Urothelium cell line (cell line): ENCODE measurements at places on chromosomes 7 and 10.
A peak's percentile ranks its signal among the peaks of the same experiment; 100 is the strongest.

DNA sequence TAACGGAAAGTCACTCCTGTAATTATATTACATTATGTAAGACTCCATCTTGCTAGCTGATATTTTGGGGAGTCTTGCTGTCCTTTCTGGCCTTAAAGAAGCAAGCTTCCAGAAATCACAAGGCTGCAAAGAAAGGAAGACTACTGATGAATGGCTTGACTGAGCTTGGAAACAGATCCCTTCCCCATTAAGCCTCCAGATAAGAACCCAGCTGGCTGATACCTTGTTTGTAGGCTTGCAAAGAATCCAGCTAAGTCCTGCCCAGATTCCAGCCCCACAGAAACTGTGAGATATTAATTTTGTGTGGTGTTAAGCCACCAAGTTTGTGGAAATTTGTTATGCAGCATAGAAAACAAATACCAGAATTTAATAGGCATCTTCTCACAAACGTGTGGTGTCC, 49.9 kb upstream of the TMEM106B start:
- no peak for DNase-seq

- DNase-seq, result no peak
Observed at GRCh38 chr10:65894961-65895360, 1030.9 kb upstream of the LRRTM3 start.

DNA sequence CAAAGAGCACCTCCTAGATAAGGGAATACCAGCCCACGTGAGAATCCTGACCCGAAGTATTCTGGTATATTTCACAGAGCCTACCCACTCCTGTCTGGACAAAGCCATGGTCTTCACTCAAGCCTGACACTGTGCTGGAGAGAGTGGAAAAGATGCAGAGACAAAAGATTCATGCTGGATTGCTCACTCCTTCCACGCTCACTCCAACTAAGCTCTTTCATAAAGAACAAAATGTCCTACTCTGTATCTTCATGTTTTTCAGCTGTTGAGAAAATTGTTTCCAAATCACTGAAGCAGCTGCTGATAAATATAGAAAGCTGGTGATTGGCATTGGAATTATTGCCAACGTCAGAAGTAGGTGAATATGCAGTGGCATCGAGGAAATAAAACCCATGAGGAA, 106.0 kb downstream of the ABLIM1 start:
- no peak for DNase-seq

- DNase-seq, result no peak
Observed at GRCh38 chr10:113148901-113149300, 198.9 kb downstream of the TCF7L2 start.

DNA sequence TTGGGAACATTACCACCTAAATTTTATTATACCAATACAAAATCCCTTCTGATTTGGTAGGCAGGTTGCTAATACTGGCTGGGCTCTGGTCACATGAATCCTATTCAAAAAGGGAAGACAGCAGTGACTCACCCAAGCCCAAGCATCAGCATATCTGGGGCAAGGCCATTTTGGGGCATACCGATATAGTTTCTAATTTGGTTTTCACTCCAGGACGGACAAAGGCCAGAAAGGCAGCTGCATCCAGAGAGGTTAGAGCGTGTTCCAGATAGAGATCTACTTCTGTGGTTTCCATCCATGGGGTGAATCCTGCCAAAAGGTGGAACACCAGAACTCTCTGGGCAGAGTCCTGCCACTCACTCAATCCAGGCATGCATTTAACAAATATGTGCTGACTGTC, 335.8 kb downstream of the ELMO1 start:
- DNase-seq, result no peak

GRCh38 chr7:119761776-119762175, 511.2 kb upstream of the KCND2 start:
- DNase-seq, result no peak

DNA sequence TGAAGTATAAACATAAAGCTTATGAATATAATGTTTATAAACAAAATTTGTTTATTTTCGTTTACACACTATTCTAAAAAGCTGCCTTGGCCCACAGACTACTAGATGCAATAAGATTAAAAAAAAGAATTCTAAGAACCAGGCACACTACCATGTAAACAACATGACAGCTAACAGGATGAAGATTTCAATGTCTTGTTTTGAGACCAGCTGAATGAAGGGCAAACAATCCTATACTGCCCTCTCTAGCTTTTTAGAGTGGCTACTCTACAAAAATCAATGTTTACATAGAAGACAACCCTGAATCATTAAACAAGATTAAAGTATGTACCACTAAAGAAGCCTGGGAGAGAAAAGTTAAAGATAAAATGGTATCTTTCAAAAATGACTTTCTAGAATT, 38.6 kb downstream of the SLC25A40 start:
- no peak for DNase-seq

DNA sequence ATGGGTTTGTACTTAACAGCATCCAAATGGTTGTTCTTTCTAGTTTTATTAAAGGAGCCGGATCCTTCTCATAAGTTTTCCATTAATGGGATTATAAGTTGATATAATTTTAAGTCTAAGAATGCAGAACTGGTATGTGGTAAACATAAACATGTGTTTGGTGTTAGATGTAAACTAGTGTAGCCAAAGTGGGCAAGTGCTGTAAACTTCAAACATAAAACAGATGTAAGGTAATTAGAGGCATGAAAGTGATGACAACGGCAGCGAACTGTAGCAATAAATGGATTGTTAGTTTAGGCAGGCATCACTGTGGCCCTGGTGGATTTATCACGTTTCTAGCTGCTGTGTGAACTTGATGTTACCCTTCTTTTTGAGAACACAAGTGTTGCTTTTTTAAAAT, 37.9 kb downstream of the BAMBI start:
- DNase-seq, result no peak

DNA sequence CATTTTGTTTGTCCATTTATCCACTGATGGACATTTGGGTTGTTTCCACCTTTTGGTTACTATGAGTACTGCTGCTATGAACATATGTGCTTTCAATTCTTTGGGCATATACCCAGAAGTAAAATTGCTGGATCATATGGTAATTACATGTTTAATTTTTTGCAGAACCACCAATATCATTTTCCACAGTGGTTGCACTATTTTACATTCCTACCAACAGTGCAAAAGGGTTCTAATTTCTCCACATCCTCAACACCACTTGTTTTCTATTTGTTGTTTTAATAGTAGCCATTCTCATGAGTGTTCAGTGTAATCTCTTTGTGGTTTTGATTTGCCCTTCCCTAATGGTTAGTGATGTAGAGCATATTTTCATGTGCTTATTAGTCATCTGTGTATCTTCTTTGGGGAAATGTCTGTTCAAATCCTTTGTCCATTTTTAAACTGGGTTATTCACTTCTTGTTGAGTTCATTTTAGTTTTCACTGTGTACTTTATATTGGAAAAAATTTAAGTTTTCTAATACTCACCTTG, 101.9 kb downstream of the HIBADH start:
- DNase-seq, result no peak

GRCh38 chr10:10094691-10095090, 923.0 kb upstream of the CELF2 start:
- no peak for DNase-seq

GRCh38 chr7:7242899-7243298, 60.6 kb downstream of the C1GALT1 start:
- DNase-seq, result no peak

DNA sequence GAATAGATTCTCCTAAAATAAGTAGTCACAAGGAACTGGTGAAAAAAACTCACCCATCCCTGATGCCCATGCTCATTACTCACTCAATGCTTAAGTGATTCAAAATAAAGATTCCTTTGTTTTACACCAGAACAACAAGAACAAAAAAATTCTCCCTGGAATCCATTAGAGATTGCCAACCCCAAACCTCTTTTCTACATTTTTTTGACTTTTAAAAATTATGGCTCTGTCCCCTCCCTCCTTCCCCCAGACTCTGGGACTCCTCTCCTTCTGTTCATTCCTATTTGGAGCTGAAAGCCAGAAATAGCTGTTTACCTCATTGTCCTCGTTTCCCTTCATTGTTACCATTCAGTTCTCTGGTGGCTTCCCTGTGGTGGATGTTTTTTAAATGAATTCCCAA, 63.2 kb upstream of the FHIP2A start:
- no peak for DNase-seq

- DNase-seq, result peak; percentile 37
Observed at GRCh38 chr7:94276795-94277194, 117.9 kb upstream of the COL1A2 start.

GRCh38 chr7:92880212-92881090, 44.1 kb upstream of the CDK6 start:
- DNase-seq, result peak; percentile 16

DNA sequence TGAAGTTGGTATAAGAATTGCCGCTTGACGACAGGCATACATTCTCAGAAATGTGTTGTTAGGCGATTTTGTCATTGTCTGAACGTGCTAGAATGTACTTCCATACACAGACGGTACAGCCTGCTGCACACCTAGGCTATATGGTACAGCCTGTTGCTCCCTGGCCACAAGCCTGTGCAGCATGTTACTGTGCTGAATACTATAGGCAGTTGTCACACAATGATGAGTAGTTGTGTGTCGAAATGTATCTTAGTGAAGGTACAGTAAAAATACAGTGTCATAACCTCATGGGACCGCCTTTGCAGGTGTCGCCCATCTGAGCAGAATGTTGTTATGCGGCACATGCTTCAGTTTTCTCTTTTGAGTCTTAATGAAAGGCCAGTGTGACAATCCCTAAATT, 66.5 kb downstream of the SHH start:
- no peak for DNase-seq

- DNase-seq, result no peak
Observed at GRCh38 chr7:131925636-131926035, 369.2 kb upstream of the PODXL start.

DNA sequence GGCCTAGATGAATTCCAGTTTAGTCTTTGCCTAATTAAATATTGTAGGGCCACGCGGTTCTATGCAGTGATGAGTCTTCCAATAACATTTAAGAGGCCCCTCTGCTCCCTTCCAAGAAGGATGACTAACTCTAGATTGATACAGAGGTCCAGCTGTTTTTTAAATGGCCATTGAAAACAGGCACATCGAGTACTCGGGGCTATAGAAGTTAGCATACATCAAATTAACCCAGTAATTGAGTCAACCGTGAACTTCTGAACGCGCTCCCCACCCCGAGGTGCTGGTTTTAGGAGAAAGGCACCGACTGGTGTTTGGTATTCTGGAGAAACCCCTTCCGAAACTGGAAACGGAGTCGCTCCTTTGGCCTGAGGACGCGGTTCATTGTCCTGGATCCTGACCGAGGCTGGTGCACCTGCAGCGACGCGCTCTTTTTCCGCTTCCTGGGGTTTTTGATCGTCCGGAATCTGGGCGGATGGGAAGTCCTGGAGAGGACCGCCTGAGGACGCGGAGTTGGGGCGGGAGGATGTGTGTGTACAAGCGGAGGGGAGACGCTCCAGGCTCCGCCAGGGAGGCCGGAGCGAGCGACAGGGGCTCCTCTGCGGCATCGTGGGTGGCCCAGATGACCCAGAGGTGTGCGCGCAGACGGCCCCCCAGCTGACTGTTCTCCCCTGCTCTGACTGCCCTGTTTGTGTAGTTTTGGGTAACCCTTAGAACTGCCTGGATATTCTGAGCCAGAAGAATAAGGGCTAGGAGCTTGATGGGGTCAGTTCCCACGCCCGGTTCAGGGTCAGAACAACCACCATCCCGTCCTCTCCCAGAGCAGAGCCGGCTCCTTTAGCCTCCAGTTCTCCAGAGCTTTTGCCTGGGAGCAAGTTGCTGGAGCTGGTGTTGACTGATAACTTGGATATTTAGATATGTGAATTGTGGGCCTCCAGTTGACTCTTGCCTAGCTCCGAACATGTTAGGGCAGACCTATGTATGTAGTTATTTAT, 711 bp downstream of the FAM221A start:
- DNase-seq, result peak; percentile 49

DNA sequence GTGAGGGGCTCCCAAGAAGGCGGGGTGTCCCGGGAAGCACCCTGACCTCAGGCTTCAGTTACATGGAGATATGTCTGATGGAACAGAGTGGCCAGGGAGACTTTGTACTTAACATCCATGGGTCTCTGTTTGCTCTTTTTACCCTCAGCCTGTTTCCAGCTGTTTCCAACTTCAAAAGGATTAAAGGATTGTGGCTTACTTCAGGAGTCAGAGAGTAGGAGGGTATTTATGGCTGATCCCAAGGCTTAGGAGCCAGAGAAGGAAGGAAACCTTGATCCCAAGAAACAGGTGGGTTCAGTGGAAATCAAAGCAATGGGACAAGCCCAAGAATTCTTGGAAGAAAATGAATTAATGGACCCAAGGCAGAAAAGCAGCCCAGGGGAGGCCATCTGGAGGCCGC, 37.7 kb upstream of the ZNF438 start:
- DNase-seq, result no peak

DNA sequence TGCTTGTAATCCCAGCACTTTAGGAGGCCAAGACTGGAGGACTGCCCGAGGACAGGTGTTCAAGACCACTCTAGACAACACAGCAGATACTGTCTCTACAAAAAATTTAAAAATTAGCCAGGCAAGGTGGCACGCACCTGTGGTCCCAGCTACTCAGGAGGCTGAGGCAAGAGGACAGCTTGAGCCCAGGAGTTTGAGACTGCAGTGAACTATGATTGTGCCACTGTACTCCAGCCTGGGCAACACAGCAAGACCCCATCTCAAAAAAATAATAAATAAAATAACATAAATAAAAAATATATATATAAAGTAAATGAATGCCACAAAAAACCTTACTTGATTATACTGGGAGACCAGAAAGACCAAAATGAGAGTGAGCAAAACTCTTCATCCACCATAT, 20.8 kb upstream of the PBLD start:
- no peak for DNase-seq

GRCh38 chr7:150685219-150686029, at the start of gene GIMAP2:
GIMAP2 (plus strand) TSS chr7:150685706; CDS start chr7:150687060, 1,354 bp downstream.
- no peak for DNase-seq

DNA sequence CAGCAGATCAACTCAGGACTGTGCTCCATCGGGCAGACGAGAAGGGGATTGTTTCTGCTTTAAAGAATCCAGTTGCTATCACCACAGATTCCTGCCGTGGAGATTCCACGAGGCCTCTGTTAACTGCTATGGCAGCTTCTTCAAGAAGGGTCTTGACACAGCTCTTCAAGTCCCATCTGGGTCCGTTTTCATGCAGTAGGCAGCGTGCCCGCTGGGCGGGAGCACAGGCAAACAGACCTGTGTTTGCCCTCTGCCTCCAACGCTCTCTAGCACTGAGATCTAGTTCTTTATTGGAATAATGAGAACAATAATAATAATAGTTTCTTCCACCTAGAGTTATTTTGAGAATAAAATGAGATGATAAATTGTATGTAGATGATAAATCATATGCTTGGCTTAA, 127.2 kb upstream of the SP8 start:
- DNase-seq, result no peak

GRCh38 chr7:31488562-31489203, 25.2 kb upstream of the ITPRID1 start:
- DNase-seq, result no peak
